ENCODE measurements at places on chromosomes 12 and 14.

DNA sequence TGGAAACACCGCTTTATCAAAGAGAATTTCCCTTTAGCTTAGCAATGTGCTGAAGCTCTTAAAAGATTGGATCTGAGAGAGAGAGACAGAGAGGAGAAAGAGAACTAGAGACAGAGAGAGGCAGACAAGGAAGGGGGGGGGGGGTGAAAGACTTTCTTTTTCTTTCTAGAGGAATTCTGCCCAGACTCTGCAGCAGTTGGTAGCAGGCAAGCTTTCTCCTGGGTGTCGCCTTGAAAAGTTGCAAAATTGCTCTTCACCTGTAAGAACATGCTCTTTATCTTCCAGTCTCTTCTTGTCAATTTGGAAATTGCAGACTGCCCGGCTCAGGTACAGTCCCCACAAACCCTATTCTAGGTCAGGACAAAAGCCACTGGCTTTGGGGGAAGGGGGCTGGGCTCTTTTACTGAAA, 2.9 kb upstream of the OTX2 start:
- no peak for DNase-seq

DNA sequence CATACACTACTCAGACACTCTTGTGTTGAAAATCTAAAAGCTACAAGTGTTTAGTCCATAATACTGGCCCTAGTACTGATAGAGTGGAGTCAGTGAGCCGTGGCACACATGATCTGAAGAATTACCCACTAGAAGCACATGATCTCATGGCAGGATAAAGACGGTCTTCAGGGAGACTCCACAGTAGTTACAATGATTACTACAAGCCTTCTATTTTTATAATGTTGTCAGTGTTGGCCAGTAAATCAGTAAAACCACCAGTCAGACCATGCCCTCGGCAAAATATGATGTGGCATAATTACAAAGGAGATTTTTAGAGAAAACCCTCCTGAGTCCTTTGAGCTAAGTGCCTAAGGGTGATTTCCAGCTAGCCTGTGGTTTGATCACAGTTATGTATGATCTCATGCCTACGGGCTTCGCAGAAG, 114.9 kb downstream of the PDZRN4 start:
- DNase-seq = no peak

- no peak for DNase-seq
Observed at GRCh38 chr12:95701722-95702418, 88.7 kb downstream of the NTN4 start.

DNA sequence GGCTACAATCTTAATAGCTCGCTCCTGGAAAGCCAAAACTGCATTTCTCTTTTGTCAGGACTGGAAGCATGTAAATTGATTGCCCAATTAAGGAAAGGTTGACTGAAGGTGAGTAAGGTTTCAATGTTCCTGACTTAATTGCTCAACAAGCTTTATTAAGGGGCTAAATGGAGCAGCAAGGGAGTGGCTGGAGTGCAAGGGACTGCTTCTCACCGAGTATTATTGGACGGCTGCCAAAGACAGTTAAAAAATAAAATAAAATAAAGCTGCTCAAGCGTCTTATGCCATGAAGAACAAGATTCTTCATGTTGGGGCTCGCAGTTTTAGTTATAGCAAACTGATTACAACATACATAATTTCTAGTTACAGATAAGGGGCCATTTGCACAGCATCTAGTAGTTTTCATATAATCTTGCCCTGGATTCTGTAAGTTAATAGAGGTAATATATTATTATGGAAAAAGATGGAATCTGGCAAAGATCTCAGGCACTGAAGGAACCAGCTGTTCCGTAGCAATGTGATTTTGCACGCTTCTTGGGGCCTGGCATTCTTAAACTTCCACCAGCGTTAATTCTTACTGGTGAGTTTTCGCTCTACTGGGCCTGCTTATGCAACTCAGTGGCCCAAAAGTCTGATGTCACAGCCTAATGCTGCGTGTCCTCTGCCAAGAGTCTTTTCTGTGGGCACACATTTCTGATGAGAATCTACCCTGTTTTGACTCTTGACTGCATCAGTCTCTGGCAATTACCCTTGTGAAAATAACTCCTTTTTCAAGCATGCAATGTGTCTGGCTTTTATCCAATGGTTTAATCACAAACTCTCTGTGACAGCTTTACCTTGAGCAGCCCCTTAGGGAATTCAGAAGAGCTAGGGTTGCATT, 108.5 kb downstream of the SLC38A1 start:
- no peak for DNase-seq

- peak; percentile 39 for DNase-seq
Observed at GRCh38 chr12:110245369-110245772, 35.7 kb upstream of the ATP2A2 start.

DNA sequence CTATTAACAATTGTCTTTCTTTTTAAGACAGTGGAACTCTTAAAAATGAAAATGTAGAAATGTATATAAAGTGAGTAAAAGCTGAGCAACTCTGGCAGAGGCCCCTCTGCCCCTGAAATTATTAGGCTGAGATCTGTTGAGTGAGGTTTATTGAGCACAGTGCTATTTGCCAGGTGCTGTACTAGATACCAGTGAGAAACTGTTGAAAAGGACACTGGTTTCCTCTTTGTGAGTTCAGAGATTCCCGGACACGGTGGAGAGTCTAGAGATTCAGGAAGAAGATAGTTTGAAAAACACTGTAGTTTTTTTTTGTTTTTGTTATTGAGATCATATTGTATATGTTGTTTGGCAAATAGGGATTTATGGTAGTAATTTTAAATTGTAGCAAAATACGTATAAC, 11.2 kb downstream of the ACVR1B start:
- DNase-seq = no peak

DNA sequence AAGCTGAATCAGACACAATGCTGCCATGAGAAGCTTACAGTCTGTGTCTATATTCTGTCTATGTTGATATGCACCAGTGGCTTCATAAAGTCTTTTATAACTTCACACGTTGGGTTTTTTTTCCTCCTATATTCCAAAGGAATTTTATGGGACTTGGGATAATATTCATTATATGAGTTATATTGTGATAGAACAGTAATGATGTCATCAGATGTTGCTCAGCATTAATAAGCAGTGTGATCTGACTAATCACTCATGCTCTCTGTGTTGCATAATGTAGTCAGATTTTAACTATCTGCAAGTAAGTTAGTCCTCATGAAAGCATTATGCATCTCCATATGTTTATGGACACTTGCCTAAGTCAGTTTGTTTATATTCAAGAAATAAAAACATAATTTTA, 159.6 kb downstream of the PLCZ1 start:
- no peak for DNase-seq

GRCh38 chr14:105177082-105177481, 4.0 kb downstream of the NUDT14 start:
- no peak for DNase-seq

DNA sequence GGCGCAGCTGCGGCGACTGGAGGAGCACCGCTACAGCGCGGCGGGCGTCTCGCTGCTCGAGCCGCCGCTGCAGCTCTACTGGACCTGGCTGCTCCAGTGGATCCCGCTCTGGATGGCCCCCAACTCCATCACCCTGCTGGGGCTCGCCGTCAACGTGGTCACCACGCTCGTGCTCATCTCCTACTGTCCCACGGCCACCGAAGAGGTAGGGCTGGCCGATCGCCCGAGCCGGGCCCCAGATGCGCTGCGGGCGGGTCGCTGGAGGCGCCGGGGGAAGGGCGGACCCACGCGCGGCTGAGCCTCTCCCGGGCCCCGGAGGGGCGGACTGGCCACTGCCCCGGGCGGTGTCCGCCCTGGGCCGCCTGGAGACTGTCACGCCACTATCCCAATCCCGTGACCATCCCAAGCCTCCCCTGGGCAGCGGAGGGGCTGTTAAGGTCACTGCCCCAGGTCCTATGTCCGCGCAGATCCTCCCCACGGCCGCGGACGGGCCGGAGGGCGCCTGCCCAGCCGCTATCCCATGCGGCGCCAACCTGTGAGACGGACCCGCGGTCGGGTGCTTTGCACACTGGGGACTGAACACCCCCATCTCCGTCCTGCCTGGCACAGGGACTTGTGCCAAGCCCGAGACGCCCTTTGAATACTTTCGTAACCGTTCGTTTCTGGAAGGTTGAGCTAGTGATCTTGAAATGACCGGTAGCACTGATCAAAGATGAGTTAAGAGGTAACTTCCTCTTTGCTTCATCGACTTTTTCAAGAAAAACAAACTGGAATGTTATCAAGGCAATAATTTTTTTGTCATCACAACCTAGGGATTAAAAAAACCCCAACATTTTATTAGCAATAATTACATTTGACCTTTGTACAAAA, 725 bp downstream of the CHPT1 start:
- DNase-seq = peak; percentile 25

DNA sequence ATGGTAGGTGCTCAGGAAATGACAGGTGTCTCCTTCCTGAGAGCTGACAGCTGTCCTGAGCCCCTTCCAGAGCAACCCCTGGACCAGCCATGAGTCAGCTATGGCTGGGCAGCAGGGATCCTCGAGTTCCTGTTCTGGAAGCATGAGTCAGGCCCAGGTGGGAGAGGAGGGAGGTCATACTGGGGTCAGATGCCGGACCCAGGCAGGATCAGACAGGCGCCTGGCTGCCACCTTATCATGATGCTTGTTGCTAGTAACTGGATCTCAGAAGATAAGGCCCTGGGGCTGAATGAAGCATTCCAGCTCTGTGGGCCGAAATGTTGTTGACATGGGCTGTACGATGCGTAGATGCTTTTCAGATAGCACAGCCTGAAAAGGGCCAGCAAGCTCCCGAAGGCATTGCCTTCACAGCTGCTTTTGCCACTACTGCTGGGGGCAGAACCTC, 17.4 kb upstream of the KRT7 start:
- no peak for DNase-seq

DNA sequence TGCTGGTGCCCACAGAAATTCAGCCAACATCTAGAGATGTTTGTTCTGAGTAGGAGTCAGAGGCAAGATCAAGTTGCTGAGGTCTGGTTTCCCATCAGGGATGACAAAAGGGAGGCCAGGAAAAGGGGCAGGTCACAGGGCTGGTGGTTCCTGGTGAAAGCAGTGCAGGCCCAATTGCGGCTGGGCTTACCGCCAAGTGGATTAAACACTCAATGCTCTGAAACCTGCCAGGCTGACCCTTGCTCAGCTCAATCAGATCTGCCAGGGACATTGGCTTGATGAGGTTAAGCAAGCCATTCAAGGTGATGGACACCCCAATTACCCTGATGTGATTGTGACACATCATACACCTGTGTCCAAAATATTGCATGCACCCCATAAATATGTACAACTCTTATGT, 5.5 kb upstream of the OAS1 start:
- no peak for DNase-seq

- no peak for DNase-seq
Observed at GRCh38 chr12:56721721-56722120, 3.4 kb downstream of the NACA start.

- no peak for DNase-seq
Observed at GRCh38 chr12:124171231-124171979, 123.5 kb upstream of the RFLNA start.

DNA sequence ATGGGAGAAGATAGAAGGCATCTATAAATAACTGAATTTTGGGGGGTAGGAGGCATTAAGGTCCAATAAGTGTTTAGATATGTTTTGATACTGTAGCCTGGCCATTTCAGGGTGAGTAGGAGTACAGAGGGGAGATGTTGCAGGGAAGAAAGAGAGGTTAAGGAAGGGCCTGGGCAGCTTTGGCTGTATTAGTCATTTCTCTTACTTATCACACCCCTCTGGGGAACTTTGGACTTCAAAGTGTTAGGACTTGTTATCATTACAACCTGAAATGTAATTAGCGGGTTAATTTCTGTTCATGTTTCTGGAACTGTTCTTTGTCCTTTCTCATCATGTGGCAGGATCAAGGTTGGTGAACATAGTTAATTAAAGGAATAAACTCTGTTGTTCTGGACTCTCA, 40.3 kb downstream of the SUSD6 start:
- DNase-seq = no peak

- DNase-seq = no peak
Observed at GRCh38 chr12:105843986-105844760, 294.6 kb downstream of the NUAK1 start.

DNA sequence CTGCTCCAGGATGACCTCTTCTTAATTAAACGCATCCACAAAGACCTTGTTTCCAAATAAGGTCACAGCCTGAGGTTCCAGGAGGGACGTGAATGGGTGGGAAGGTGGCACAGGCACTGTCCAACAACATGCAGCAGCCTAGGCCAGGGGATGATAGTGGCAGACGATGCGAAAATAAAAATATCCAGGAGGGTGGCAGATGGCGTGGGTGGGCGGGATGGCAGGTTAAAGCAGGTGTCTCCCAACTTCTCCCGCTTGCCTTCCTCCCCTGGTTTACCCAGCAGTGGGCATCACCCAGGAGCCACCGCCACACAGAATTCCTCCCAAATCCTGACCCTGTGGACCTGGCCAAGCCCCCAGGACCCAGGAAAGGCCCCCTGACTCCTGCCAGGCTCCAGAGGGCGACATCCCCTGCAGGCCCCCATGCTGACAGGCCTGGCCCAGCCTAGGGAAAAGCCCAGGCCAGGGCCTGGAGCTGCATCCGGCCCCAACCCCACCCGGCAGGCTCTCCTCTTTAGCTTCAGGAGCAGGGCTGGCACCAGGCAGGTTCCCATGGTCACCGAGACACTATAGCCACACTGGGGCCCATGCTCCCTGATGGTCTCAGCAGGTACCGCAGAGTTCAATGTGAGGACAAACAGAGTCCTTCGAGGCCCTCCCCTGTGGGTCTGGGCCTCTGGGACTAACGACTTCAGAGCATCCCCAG, 9.7 kb downstream of the NCOR2 start:
- DNase-seq = no peak

GRCh38 chr12:72271451-72272090, 599 bp upstream of the TRHDE start:
- no peak for DNase-seq

- no peak for DNase-seq
Observed at GRCh38 chr14:48398675-48399282, 723.4 kb upstream of the MDGA2 start.

DNA sequence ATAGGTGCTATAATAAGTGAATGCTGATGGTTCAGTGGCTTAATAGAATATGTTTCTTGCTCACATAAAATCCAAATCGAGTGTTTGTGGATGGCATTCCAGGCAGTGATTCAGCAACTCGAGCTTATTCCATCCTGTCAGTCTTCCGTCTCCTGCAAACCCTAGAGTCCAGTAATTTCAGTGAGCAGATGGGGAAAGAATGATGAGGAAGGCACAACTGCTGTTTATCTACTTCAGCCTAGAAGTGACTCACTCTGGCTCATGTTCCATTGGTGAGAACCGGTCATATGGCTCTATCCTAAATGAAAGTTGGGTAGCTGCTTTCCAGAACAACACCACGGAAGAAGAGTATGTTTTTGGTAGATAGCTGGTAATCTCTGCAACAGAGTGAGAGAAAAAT, 421.8 kb upstream of the PDE3A start:
- DNase-seq = no peak

- no peak for DNase-seq
Observed at GRCh38 chr12:29088611-29089219, 60.4 kb upstream of the FAR2 start.

DNA sequence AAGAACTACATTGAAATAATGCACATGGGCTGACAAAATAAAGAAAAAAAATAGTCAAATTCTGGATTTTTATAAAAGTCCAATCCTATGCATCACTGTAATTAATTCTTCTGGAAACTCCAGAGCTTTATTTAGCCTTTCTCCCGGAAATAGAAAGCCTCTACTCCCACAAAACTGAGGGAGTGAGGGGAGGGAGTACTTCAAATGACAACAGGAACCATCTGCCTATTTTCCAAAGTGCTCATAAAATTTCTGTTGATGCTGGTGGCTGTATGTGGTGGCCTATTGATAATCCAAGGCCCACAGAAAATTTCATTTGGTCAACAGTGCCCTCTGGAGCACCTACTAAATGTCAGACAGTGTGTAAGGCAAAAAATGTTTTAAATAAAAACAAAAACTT, 64.6 kb downstream of the KIF21A start:
- DNase-seq = no peak

GRCh38 chr14:34051966-34052657, 101.2 kb upstream of the EGLN3 start:
- no peak for DNase-seq

All from stimulated activated naive CD4-positive, alpha-beta T cell treated with Interleukin-2 at 50 U/mL for 16 hours (primary cell).